ENCODE measurements at places on chromosomes 2 and 18. TPM values are rescaled to one million over a fixed set of nuclear protein-coding genes. Genes with fewer than 3 reads are reported as not detected.

Gene SMARCAL1
- total RNA-seq, result 5.3 TPM

DNA sequence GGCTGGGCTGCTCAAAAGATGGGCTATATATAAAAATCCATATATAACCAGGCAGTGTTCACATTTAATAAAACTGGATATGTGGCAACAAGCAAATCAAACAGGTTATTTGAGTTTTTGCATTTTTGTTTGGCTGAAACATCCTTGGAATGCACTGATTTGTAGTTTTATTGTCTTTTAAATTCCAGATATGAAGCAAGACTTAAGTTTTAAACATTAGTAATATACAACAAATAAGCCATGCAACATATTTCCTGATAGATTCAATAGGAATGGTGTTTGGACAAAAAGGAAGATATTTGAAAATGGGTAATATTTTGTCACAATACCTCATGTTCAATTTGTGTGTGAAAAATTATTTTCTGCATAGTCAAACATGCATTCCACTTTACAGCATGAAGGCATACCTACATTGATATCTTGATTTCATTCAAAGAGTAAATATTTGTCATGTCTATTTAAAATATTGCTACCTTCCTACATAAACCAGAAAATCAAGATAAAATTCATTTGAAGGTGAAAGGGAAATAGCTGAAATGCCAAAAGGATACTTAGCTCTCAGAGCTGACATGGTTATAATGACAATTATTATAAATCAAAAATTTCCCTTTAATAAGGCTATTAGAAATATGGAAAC is 132.3 kb upstream of the NETO1 start:
- no peaks in the 10 kb centered on the region for H3K36me3 ChIP-seq
- H3K4me3 ChIP-seq, result no peak overlapping the region
- DNase-seq, result no peak
- H3K27ac ChIP-seq, result no peak overlapping the region
- no peaks in the 10 kb centered on the region for H3K4me1 ChIP-seq
- H3K27me3 ChIP-seq, result no peaks in the 10 kb centered on the region

- H3K27me3 ChIP-seq, result no peaks in the 10 kb centered on the region
- H3K4me3 ChIP-seq, result no peak overlapping the region
- no peak for DNase-seq
- no peak overlapping the region for H3K27ac ChIP-seq
Observed at GRCh38 chr2:238719641-238720040, 128.2 kb upstream of the TWIST2 start.

Gene KRTCAP3
- total RNA-seq, result not detected

Gene ITPRIPL1
- 14.5 TPM for total RNA-seq

Gene AKAIN1
- not detected for total RNA-seq

DNA sequence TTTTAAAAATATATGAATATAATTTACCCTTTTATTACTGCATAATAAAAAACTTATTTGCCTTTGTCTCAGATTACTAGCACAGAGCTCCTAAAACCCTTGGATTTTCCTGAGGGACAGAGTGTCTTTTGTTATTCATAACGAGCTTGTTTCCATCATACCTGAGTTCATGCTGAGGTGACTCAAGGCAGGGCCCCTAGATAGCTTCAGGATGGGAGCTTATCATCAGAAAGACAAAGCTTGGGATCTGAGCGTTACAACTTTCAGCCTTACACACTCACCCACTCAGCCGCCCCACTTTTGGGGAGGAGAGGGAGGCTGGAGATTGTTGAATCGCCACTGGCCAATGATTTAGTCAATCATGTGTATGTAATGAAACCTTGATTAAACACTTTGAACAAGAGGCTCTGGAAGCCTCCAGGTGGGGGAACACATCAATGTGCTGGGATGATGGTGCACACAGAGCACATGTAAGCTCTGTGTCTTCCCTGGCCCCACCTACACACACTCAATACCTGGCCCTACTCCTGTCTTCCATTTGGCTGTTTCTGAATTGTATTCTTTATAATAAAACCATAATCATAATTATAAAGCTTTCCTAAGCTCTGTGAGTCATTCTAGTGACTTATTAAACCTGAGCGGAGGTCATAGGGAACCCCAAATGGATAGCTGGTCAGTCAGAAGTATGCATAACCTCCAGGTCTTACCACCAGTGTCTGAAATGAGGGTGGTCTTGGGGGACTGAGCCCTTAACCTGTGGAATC is 28.5 kb upstream of the DNAH7 start:
- DNase-seq, result no peak
- H3K27me3 ChIP-seq, result no peaks in the 10 kb centered on the region
- no peak overlapping the region for H3K27ac ChIP-seq
- H3K4me3 ChIP-seq, result no peak overlapping the region
- H3K36me3 ChIP-seq, result no peaks in the 10 kb centered on the region
- H3K4me1 ChIP-seq, result no peaks in the 10 kb centered on the region

DNA sequence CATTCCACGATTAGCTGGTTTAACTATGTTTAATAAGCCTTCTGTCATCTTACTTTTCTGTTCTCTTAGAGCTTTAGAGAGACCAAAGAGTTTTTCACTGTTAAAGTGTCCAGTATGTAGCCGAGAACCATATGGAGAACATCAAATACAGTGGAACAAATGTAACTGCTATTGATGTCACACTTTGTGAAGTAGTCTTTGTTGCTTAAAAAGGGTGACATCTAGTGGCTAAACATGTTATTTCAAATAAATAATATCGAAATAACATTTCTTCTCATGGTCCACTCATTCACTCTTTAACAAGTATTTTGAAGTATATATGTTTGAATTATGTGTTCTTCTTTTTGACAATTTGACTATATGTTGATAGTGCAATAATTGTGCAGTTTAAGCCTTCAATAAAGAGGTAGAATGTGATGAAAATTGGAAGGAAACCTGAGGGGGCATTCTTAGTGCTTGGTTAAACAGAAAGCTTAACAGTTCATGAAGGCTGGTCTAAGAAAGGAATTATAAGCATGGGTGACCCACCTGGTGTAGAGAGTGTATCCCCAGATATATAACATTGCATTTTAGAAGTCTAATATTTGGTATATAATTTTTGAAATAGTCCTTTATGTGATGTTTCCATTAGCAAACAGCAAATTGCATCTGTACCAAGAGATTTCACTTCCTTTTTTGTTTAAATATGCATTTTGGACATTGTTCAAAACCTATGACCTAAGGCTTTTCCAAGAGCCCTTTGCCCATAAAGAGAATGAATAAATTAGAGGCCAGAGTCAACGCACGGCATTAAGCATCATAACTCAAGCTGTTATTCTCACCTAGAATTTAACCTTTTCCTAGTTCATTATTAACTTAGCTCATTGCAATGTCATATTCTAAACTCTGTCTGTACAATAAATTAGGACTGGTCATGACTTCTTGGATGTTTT is 112.1 kb downstream of the KYNU start:
- no peak overlapping the region for H3K4me3 ChIP-seq
- no peaks in the 10 kb centered on the region for H3K27me3 ChIP-seq
- no peaks in the 10 kb centered on the region for H3K36me3 ChIP-seq
- H3K27ac ChIP-seq, result no peak overlapping the region

GRCh38 chr18:10900435-10900834 is 248.9 kb downstream of the PIEZO2 start:
- DNase-seq, result no peak
- H3K27ac ChIP-seq, result no peak overlapping the region
- no peak overlapping the region for H3K4me3 ChIP-seq
- no peaks in the 10 kb centered on the region for H3K36me3 ChIP-seq

Gene SUCLG1
- total RNA-seq, result 23.2 TPM

- peaks cover 12% of the 10 kb centered on the region for H3K4me1 ChIP-seq
- no peak for DNase-seq
- no peaks in the 10 kb centered on the region for H3K36me3 ChIP-seq
- H3K27me3 ChIP-seq, result no peaks in the 10 kb centered on the region
Observed at GRCh38 chr2:234973008-234973407, 21.2 kb downstream of the SH3BP4 start.

DNA sequence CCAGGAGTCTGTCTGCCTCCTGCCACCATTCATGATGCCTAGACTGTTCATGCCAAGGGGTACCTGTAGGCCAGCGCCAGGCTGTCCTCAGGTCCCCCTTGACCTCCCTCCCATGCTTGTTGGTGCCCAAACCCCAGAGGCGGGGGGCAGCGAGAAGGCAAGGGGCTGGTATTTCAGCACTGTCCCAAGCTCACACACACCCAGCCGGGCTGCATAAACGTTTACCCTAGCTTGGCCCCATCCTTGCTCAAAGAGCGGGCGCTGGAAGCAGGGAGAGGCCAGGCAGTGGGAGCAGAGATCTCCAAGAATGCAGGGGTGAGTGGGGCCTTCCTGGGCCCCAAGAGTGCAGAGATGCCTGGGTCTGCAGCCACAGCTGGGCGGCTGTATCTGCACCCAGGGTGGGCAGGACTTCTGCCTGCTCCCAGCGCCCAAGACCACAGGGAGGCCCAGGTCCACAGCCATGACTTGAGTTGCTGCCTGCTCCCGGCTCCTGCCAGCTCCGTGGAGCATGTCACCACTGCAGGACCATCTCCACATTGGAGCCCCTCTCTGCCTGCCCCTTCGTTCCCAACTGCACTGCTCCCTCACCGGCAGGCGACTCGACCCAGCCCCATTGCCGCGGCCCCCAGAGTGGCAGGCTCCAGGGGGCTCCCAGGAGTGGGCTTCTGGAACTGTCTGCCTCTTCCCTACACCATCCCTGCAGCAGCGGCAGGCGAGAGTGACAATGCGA is 616.6 kb downstream of the METTL4 start:
- H3K36me3 ChIP-seq, result no peaks in the 10 kb centered on the region
- no peaks in the 10 kb centered on the region for H3K27me3 ChIP-seq
- no peaks in the 10 kb centered on the region for H3K4me1 ChIP-seq
- H3K27ac ChIP-seq, result no peak overlapping the region

Gene KCNS3
- total RNA-seq, result 6.7 TPM

Gene SIX3
- not detected for total RNA-seq

- H3K36me3 ChIP-seq, result peaks cover 55% of the 10 kb centered on the region
- no peak for DNase-seq
- H3K27ac ChIP-seq, result no peak overlapping the region
- H3K4me1 ChIP-seq, result no peaks in the 10 kb centered on the region
Observed at GRCh38 chr2:190996338-190996946, 17.5 kb downstream of the STAT1 start.

DNA sequence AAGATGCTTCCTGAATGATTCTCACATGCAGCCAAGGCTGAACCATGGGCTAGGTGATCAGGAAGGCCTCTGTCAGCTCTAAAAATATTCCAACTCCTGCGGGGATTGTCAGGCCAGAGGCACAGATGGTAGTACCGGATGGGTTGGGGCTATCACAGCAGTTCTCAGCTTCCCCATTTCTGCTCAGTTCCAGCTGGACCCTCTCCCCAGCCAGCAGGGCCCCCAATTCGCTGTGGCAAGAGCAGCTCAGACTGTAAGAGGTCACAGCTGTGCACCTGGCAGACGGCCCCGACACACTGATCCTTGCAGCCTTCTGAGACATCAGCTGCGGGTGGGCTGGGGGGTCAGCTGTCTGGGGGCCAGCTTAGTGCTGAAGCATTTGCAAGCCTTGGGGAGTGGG is 43.6 kb upstream of the TCF7L1 start:
- H3K27me3 ChIP-seq, result no peaks in the 10 kb centered on the region
- DNase-seq, result no peak
- no peaks in the 10 kb centered on the region for H3K4me1 ChIP-seq
- H3K4me3 ChIP-seq, result no peak overlapping the region

Gene DLX1
- not detected for total RNA-seq

GRCh38 chr2:1892529-1893250 is 148.4 kb upstream of the PXDN start:
- no peak overlapping the region for H3K4me3 ChIP-seq
- no peak overlapping the region for H3K27ac ChIP-seq
- no peaks in the 10 kb centered on the region for H3K27me3 ChIP-seq
- H3K4me1 ChIP-seq, result no peaks in the 10 kb centered on the region
- DNase-seq, result no peak

DNA sequence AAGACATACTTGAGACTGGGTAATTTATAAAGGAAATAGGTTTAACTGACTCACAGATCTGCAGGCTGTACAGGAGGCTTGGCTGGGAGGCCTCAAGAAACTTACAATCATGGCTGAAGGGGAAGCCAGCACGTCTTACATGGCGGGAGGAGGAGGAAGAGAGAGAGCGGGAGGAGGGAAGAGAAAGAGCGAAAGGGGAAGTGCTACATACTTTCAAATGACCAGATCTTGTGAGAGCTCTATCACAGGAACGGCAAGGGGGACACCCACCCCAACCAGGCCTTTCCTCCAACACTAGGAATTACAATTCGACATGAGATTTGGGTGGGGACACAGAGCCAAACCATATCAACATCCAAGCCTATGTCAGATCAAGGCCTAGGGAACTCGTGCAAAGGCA is 24.2 kb downstream of the MYL12B start:
- no peaks in the 10 kb centered on the region for H3K27me3 ChIP-seq
- no peaks in the 10 kb centered on the region for H3K36me3 ChIP-seq
- no peak for DNase-seq
- H3K4me1 ChIP-seq, result no peaks in the 10 kb centered on the region
- no peak overlapping the region for H3K27ac ChIP-seq
- H3K4me3 ChIP-seq, result no peak overlapping the region

DNA sequence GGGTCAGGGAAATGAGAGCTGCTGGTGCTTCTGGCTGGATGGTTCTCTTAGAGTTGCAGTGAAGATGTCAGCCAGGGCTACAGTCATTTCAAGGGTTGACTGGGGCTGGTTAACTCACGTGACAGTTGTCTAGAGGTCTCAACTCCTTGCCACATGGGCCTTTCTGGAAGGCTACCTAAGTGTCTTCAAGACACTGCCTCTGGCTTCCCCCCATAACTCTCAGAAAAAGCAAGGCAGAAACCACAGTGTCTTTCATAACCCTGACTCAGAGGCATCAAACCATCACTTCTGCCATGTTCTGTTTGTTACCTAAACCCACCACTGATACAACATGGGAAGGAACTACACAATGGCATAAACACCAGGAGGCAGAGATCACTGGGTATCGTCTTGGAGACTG is 828.9 kb downstream of the EPHA4 start:
- DNase-seq, result no peak
- H3K4me3 ChIP-seq, result no peak overlapping the region
- H3K27me3 ChIP-seq, result no peaks in the 10 kb centered on the region
- H3K36me3 ChIP-seq, result no peaks in the 10 kb centered on the region
- H3K4me1 ChIP-seq, result no peaks in the 10 kb centered on the region

Gene OSBPL6
- total RNA-seq, result 1.4 TPM

DNA sequence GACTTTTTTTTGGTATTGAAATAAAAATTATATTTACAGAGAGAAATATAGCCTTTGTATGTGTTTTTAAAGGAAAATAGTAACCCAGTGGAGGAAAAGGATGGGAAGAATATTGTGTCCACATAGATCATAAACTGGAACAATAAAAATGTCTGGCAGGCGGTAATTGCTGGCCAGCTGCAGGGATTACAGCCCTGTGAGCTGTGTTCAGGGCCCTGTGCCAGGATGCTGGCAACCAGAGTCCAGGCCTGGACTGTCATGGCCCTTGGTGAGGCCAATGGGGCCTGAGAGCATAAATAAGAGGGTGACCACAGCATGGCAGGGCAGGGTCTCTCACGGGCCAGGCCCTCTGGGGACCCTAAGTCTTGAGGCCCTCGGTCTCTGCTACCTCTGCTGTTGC is 171.2 kb downstream of the ACOXL start:
- no peaks in the 10 kb centered on the region for H3K27me3 ChIP-seq
- H3K4me3 ChIP-seq, result no peak overlapping the region
- no peak overlapping the region for H3K27ac ChIP-seq
- H3K4me1 ChIP-seq, result no peaks in the 10 kb centered on the region

GRCh38 chr18:13545955-13546354 is 180.4 kb downstream of the FAM210A start:
- DNase-seq, result no peak
- H3K27ac ChIP-seq, result no peak overlapping the region
- H3K4me3 ChIP-seq, result no peak overlapping the region
- H3K27me3 ChIP-seq, result no peaks in the 10 kb centered on the region
- H3K4me1 ChIP-seq, result peaks cover 18% of the 10 kb centered on the region
- H3K36me3 ChIP-seq, result no peaks in the 10 kb centered on the region

All from ascending aorta (tissue), 2 donors.